NCI-H2171 (cell line): ENCODE measurements at places on chromosomes 12 and 14.

DNA sequence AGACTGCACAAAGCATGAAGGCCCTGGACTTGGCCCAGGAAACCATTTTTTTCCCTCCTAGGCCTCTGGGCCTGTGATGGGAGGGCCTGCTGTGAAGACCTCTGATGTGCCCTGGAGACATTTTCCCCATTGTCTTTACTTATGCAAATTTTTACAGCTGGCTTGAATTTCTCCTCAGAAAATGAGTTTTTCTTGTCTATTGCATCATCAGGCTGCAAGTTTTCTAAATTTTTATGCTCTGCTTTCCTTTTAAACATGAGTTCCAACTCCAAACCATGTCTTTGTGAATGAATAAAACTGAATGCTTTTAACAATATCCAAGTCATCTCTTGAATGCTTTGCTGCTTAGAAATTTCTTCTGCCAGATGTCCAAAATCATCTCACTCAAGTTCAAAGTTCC, 43.7 kb upstream of the TRHDE start:
- no peak for DNase-seq

- peak; percentile 50 for DNase-seq
Observed at GRCh38 chr12:79934281-79935020, 446 bp downstream of the PPP1R12A start.

GRCh38 chr12:44874981-44875416, 1.1 kb downstream of the NELL2 start:
- DNase-seq: no peak

GRCh38 chr12:111201036-111201435, 167.9 kb downstream of the PHETA1 start:
- DNase-seq: peak; percentile 80

DNA sequence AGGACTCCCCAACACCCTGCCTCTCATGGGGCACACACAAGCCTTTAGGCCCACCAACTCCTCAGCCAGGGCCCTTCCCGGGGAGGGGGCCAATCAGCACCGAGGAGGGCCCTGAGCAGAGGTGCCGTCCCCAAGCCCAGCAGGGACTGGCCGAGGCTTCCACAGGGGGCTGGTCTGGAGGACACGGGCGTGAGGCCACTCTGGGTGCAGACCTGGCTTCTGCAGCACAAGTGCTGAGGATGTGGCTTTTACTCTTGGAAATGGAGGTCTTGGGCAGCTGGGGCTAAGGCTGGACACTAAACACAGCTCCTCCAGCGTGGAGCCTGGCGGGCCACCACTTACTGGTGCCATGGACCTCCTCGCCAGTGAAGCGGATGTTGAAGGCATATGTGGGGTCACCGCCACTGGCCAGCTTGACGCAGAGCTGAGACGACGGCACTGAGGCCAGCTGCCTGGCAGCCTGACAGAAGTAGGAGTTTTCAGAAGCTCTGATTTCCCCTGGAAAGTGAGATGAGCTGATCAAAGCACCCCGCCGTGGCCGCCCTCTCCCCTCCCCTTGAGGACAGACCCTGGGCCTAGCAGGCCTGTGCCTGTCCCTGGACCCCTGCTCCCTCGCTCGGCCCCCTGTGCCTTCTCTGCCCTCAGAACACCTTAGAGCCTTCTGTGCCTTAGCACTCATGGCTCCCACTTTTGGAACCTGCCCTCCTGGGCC, 44.0 kb downstream of the TRAFD1 start:
- DNase-seq: no peak

DNA sequence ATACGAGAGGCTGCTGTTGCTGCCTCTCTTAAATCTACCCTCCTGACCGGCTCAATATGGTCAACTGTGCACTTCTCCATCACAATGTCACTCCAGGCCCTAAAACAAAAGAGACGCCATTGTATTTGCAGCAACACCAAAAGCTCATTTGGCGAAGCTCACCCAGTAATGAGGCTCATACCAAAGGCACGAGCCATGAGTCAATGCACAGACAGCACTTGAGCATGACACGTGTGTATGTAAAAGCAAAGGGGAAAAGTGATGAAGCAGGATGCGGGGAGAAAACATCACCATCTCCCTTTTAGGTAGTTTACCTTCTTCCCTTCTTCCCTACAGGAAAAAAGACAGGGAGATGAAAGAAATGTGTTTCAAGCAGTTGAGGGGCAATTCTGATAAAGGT, 150.3 kb downstream of the FOXN3 start:
- DNase-seq: no peak

- DNase-seq: peak; percentile 76
Observed at GRCh38 chr12:48350249-48351021, at the start of gene ZNF641. Gene ZNF641 (minus strand): TSS chr12:48350919. CDS start chr12:48348090, 2,829 bp downstream.
